GM12865 (cell line): ENCODE measurements at places on chromosomes 2 and 18.

DNA sequence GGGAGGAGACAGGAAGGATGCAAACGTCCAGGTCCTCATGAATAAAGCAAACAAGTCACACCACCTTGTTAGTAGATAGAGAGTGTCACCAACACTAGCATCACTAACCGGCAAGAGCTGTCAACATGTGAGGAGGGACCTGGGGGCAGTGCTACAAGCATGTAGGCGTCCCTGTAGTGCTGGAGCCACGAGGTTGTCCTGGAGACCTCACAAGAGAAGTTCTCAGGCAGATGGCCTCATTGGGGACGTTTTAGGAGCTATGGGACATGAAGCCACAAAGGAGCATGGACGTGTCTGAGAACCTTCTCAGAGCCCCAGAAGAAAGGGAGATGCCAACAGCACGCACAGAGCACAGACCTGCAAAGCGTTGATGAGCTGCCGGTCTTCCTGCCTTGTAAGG is 70.0 kb downstream of the COL6A3 start:
- DNase-seq: no peak

DNA sequence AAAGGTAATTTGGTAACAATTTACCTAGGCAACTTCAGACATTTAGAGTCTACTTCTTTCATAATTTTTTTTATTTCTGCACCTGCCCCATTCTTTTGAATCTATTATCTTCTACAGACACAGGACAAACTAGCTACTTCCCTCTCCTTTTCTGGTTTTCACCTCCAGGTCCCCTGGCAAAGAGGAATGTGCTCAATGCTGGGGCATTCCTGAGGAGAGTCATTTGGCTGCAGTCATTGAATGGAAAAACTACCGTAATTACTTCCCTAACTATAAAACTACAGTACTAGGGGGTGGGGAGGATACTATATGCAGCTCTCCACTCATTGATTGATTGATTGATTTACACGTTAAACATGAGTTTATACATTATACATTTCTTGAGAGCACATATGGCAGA is 11.2 kb upstream of the ARHGAP28 start:
- DNase-seq: no peak

DNA sequence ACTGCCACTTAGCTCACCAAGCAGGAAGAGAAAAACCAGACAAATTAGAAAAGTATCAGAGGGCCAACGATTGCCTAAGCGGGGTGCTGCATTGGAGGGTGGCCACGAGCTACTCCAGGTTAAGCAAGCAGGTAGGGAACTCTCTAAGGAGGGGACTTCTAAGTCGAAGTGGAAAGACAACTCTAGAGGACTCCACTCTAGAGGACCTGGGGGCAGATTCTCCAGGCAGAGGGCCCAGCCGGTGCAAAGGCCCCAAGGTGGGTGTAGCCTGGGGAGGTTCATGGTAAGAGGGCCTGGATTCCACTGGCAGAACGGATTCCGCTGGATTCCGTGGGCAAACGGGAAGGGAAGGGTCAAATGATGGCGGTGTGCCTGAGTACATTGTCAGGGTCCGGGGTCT is 12.7 kb downstream of the FBLN7 start:
- no peak for DNase-seq

DNA sequence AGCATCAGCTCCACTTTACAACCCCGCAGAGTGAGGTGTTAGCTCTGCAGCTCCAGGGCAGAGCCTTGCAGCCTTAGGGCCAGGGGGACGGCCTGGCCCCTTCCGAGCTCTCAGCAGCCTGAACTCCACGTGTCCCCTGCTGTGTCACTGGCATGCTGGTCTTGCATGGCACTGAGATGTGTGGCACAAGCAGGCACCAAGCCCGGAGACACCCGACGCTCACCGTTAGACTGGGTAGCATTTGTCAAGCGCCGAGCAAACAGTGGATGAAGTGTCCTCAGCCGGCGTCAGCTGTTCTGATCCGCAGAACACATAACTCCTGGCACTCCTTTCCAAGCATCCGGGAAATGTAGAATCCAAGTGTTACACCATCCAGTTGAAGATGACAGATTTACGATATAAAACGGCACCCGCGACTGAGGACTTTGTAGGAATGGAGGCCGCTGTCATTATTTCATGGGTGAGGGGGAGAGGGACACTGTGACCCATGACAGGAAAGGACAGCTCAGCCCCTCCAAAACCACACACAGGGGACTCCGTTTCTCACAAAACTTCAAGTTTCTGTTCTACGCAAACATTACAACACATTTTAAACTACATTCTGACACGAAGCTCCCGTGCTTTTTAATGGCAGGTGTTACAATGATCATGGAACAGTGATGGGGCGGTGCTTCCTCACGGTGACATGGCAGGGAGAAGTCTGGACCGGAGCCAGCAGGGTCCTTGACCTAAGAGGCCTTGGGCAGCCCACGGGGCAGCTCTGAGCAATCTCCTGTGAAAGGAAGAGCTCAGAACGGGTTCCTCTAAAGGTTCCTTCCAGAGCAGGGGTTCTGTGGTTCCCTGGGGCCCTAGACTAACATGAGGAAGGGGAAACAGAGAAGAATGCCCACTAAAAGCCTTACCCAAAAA is 89.4 kb downstream of the HDAC4 start:
- DNase-seq: no peak

- no peak for DNase-seq
These were observed 17.0 kb upstream of the C1QL2 start for GRCh38 chr2:119175517-119175916.

DNA sequence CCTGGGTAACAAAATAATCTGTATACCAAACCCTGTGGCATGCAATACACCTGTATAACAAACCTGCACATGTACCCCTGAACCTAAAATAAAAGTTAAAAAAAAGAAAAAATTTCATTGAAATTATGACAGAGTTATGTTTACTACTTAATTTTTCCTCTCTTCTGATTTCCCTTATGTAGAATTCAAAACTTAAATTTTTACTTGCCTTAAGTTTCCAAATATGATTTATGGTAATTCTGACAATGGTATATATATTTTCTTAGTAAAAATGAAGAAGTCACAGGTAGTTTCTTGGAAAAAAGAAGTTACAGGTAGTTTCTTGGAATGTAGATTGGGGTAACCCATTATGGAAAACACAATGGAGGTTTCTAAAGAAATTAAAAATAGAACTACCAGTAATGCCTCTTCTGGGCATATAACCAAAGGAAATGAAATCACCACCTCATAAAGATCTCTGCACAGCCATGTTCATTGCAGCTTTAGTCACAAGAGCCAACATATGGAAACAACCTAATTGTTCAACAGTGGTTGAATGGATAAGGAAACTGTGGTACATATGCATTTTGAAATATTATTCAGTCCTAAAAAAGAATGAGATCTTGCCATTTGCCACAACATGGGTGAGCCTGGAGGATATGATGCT is 164.9 kb downstream of the BABAM2 start:
- DNase-seq: no peak

DNA sequence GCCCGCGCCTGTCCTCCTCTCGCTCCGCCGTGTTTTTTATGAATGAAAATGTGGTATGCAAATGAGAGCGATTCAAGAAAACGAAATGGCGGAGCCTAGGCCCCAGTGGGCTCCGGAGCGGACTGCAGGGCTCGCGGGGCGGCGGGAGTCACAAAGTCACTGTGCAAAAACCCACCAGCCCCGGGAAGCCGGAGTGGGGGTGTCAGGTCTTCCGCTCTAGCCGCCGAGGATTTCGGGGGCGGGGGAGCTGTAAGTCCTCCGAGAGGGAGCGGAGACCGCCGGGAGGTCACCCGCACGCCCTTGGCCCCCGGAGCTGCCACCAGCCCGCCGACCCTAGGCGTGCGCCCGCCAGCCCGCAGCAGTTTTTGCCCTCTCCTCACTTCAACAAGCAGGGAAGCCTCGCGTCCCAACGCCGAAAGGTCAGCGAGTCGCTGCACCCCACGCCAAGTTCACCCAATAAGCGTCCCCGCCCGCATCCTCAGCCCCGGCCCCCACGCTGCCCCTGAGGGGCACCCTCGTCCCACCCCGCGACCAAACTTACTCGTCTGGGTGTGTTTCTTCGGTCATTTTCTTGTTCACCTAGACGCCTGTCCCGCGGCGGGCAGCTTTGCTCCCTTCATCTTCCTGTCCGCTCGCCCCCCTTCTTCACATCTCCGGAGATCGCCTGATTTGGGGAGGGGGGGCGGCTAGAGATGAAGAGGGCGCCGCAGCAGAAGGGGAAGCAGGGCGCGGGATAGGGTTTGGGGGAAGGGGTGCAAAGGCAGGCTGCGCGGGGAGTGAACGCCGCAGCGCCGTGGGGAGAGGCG is 775 bp downstream of the SPRED2 start:
- peak; percentile 65 for DNase-seq

DNA sequence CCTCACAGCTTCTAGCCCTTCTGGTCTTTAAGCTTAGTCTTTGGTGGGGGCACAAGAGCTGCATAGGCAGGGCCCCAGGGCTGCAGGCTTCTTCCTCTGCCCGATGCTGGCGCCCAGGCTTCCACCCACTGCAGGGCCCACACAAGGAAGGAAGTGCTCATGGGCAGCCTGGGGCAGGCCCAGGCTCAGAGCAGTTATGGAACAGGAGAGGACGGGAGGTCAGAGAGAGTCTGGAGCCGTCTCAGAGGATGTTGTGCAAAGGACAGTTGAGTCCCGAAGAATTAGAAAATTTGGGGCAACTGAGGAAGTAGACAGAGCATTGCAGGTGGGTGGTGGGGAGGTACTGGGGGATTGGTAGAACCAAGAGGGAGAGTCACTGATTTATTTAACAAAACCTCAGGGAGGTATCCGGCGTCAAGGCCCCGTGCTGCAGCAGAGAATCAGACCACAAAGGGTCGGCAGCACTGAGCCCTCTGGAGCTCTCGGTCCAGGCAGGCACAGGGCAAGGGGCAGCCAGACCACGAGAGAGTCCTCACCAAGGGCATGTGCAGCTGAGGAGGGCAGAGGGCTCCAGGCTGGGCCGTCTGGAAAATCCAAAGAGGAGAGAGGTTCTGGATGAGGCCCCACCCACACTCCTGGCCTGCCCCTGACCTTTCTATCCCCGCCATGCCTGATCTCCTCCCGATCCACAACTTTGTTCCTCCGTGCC is 110.8 kb upstream of the GLI2 start:
- DNase-seq: no peak

GRCh38 chr2:227292314-227292713 is 32.7 kb upstream of the MFF start:
- no peak for DNase-seq
